ENCODE measurements at places on chromosomes 11 and 22.

GRCh38 chr11:45643598-45644260 is 21.7 kb downstream of the CHST1 start:
- no peak for DNase-seq

DNA sequence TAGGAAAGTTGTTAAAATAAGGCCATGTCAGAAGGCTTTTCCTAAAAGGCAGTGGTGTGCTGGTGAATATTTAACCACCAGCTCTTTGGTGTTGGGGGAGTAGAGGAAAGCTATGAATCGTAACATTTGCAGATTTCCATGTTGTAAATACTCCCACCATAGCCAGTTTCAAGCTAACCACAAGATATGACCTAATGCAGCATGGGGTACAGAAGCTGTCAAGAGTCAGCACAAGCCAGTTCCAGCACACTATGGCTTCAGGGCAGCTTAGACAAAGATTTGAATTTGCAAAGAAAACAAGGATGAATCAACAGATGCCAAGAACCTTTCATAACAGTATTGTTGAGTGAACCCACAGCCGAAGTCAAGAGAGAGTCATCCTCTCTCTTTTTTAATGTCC is 40.0 kb downstream of the COMMD9 start:
- no peak for DNase-seq

- DNase-seq, result no peak
Observed at GRCh38 chr22:45602824-45603595, 68.6 kb upstream of the ATXN10 start.

DNA sequence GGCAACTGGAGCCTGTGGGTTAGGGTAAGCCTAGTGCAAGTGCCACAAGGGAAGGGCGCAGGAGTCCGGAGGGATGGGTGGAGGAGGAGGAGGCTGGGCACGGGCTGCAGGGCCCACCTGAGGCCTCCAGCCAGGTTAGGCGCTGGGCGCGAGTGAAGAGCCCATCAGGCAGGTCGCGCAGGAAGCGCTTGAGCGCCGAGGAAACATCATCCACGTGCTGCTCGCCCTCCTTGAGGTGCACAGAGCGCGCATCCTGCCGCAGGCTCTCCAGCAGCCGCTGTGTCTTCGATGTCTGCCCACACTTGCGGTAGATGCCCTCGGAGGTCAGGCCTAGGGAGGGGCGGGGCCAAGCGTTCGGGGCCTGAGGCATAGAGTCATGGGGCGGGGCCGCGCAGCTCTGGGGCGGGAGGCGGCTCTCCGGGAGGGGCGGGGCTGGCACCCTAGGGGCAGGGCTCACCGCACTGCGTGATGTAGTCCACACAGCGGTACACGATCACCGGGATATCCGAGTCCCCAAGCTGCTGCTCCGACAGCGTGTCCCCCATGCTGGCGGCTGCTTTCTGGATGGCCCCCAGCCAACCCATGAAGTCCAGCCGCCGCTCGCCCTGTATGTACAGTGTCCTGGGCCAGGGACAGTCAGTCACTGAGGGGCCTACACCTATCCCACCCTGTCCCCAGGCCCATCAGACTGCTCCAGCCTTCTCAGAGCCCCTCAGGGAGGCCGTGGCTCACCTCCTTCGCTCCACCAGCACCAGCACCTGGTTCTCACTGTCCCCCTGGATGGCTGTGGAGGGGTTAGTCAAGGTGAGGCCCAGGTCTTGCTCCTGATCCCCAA is 22.9 kb upstream of the PDE2A start:
- DNase-seq, result no peak

DNA sequence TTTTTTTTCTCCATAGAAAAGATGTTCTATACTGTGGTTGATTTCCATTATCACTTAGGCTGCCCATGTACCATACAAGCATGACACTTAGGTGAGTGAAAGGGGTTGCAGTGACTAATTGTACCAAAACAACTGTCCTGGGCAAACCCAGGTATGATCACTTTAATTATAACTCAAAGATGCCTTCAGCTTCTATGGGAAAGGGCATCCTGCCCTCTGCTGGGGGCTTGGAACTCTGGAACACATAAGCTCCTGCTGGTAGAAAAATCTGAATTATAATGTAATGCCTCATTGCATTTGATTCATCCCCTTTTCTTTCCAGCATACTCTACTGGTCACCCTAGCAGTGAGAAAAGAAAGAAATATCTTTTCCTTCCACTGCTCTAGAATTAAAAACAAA is 206.3 kb downstream of the DDX10 start:
- no peak for DNase-seq

- no peak for DNase-seq
Observed at GRCh38 chr11:129312730-129313503, 62.7 kb upstream of the BARX2 start.

DNA sequence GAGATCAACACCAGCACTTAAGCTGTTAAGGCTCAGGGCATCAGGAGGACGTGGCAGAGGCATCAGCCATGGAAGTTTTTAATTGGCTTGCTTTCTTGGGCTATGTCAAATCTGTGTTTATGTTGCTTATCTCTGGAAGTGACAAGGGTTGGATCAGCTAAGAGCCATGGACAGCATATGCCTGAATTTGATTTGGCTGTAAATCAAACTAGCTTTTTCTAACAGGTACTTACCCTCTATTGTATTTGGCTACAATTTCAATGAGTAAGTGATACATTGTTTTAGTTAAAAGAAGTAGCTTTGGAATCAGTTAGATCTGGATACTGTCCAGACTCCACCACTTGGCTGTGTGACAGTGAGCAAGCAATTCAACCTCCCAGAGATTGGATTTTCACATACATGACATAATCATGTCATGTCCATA is 936.6 kb downstream of the OPCML start:
- DNase-seq, result no peak

GRCh38 chr11:117495357-117495756 is 167.7 kb downstream of the CEP164 start:
- DNase-seq, result no peak

- DNase-seq, result no peak
Observed at GRCh38 chr22:33984656-33985285, 64.5 kb upstream of the LARGE1 start.

DNA sequence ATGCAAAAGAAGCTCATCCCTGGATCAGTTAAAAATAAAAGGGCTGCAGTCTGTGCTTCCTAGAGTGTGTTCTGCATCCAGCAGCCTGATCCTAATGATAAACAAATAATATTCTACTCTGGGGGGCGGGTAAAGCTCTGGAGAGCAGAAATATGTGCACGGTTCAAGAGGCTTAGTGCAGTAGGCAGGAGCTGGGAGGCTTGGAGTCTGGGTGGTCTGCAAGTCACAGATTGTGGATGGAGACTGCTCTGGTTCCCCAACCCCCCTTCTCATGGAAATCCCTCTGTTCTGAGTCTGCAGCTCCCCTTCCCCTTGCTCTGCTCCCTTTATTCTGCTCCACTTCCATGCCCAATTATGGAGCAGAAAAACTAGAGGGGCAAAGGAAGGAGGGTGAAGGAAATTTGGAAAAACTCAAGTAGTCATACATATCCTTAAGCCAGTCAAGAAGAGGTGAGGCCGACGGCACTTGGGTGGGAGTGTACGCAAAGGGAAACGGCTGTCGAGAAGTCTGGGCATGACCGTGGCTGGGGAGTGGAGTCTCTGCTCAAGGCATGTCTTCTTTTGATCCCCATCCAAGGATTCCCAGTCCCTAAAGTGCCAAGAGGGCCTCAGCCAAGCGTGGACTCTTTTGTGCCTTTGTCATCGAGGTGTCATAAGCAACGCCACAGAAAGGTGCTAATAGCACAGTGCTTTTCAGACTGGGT is 16.3 kb upstream of the CLMP start:
- DNase-seq, result no peak

- no peak for DNase-seq
Observed at GRCh38 chr11:46901156-46901555, 17.2 kb downstream of the LRP4 start.

- no peak for DNase-seq
Observed at GRCh38 chr22:43697894-43698293, 114.2 kb downstream of the EFCAB6 start.

DNA sequence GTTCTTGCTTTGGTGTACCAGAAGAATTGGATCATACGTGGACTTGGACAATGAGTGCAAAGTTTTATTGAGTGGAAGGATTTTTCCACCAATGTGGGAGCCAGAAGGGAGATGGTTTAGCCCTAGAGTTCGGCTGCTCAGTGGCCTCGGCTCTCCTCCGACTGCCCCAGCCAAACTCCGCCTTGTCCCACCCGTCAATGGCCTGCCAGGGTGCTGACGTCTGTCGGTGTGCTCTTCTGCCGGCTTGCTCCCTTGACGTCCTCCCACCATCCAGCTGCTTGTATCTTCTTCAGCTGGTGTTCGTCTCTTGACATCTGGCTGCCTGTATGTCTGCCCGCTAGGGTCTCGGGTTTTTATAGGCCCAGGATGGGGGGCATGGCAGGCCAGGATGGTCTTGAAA is 154.8 kb downstream of the APOL5 start:
- DNase-seq, result no peak

DNA sequence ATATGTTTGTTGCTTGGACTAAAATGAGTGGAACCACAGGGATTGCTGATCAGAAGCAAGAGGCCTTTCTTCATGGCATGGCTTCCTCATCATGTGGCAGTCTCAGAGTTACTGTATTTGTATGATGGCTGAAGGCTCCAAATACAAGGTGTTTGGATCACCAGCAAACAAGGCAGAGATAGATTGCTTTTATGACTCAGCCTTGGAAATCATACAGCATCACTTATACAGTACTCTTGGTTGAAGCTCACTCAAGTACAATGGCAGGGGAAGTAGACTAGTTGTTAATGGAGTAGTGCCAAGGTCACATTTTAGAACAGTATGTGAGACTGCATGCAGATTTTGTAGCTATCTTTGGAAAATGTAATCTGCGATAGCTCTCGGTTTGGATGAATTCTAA is 16.6 kb downstream of the CAPRIN1 start:
- no peak for DNase-seq

DNA sequence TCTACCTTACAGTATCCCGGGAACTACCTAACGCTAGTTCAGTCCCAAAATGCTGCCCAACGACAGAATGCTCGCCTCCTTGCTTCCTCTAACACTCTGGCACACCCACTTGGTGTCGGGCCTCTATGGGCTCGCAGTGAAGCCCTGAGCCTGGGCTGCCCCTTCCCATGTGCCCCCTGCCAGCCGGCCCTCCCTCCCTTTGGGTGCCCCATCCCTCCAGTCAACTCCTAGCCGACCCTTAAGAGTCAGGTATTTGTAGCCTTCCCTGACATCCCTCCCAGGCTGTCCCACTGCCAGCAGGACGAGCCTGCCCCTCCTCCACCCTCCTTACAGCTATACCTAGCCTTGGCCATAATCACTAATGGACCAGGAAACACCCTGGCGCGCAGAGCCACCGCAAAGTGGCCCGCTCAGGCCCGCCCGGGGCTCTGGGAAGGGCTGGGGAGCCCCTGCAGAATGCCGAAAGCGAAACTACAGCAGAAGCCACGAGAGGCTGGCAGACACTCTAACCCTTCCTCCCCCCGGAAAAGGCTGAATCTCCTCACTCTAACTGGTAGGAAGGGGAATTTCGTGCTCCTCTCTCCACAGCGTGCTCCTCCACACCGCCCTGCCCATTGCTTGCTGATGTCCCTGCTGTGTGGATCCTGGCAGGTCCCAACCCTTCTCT is 8.2 kb downstream of the CBX7 start:
- DNase-seq, result peak; percentile 42

DNA sequence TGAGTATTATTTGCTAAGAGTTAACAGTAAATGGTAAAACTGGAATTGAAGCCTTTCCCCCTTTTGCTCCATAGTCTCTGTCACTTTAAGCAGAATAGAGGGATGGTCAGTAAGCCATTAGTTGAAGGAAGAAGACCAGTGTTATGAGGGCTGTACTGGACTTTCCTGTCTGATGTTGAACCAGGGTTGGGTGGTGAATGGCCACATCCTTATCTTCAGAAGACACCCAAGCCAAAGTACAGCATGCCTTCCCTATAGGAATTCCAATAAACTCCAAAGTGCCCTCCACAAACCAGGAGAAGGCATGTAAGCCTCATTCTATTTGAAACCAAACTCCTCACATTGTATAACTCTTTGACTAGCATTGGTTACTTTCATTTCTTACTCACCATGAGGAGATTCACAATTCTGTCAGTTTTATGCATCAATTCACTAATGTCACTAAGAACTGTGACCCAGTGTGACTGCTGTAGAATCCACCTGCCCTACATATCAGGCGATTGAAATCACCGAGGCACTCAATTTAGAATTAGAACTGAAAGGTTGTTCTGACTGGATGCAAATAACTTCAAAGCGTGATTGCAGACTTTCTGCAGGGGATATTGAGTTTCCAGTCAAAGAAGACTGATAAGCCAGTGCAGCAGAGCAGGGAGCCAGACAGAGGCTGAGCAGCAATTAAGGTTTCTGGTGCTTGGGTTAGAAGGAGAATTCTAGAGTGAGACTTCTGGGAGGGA is 107.1 kb upstream of the DDI1 start:
- DNase-seq, result no peak

DNA sequence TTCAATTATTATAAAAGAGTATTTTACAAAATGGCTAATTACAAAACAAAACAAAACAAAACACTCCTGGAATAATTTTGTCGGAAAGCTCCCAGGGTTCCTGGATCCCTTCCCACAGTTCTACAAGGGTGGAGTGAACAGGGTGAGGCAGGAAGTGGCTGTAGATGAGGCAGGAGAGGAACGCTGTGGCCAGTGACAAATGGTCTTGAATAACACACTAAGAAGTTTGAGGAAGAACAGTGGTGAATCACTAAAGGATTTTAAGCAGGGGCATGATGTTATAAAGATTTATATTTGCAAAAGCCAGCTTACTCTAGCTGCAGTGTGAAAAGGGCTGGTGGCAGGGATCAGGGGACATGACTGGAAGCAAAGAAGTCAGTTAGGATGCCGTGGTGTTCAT is 33.8 kb upstream of the APOA1 start:
- no peak for DNase-seq

DNA sequence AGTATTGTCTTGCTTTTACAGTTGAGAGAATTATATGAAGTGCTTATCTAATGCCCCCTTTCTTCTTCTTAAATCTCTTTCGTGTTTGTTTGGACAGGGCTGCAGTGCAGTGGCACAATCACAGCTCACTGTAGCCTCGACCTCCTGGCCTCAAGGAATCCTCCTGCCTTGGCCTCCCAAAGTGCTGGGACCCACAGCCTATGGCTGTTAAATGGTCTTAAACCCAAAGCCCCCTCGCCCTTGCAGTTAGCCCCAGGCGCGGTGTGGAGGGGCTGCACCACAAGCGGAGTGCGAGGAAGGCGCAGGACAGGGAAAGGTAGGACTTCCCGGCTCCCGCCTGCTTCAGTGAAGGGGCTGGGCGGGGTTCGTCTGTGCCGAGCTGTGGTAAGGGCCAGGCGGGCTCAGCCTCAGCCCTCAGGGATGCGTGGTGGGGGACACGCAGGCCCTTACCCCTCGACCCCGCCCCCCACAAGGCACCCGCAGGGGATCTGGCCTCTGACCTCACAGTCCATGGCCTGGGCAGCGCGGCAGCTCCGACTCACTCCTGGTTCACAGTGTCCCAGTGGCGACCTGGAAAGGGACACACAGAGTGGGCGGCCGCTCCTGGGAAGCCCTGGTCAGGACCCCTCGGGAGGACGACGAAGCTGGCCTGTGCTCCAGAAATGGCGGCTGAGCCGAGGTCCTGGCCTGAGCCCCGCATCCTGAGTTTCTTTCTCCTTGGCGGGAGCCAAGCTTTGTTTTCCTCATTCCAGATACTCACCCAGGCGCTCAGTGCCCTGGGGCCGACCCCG is 24.5 kb downstream of the BID start:
- DNase-seq, result no peak

Data from T-helper 9 cell (primary cell).